ENCODE measurements at places on chromosomes 12 and 14.

GRCh38 chr14:100290607-100291304 lies 15.5 kb downstream of the SLC25A29 start:
- peak; percentile 75 for DNase-seq

GRCh38 chr12:57452937-57453509 lies 2.1 kb upstream of the INHBE start:
- peak; percentile 27 for DNase-seq

- no peak for DNase-seq
These were observed 31.3 kb downstream of the SLC38A1 start for GRCh38 chr12:46237371-46238045.

- DNase-seq: no peak
These were observed 1031.3 kb downstream of the FSCB start for GRCh38 chr14:43475757-43476156.

GRCh38 chr12:77054851-77055250 lies 10.5 kb downstream of the E2F7 start:
- DNase-seq: no peak

DNA sequence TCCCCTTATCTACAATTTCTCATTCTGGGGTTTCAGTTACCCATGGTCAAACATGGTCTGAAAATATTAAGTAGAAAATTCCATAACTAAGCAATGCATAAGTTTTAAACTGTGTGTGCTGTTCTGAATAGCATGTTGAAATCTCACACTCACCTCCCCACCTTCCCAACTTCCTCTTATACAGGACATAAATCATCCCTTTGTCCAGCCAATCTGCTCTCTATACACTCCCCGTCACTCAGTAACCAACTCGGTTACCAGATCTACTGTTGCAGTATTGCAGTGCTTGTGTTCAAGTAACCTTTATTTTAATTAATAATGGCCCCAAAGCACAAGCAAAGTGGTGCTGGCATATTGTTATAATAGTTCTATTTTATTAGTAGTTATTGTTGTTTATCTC lies 420.5 kb downstream of the GXYLT1 start:
- DNase-seq: no peak

GRCh38 chr14:94354638-94355185 lies 31.6 kb upstream of the SERPINA6 start:
- DNase-seq: no peak

DNA sequence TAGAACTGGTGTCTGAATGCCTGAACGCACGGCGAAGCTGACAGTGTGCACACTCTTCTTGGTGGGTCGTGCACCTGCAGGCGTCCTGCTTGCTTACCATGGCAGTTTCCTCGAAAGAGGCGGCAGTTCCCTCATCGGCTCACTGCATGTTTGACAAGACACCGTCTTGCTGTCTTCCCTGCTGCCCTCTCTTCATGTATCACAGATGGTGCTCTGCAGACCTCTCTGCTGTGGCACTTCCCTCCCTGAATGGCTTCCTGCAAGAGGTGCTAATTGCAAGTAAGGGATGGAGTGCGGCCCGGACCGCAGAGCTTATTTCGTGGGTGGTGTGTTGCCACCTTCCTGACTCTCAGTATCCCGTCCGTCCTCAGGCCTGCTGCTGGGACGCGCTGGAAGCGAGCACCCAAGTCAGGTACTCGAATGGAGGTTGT lies 156.7 kb upstream of the RTL1 start:
- no peak for DNase-seq

- no peak for DNase-seq
These were observed 23.8 kb upstream of the MBIP start for GRCh38 chr14:36344211-36344610.

DNA sequence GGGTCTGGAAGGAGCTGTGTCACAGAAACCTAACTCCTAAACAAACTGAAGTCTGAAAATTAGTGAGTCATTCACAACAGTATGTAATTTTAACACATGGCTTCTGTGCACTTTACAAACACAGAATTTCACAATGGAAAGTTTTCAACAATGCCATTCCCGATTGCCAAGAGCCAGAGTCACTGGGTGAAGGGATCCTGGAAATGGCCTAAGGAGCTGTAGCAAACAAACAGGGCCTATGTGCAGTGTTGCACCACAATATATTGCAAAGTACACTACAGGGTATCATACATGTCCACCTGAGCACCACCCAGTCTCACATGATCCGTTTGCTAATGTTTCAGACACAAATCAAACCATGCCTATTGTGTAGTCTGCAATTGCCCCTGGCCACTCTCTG lies 184.7 kb upstream of the OTX2 start:
- no peak for DNase-seq

- no peak for DNase-seq
These were observed 7.4 kb upstream of the TEX22 start for GRCh38 chr14:105390849-105391500.

GRCh38 chr12:93135286-93136239 lies 206.5 kb upstream of the EEA1 start:
- DNase-seq: peak; percentile 74

GRCh38 chr14:20733684-20734429 lies 11.8 kb upstream of the EDDM3A start:
- DNase-seq: no peak

GRCh38 chr12:81332054-81332453 lies 254.2 kb downstream of the ACSS3 start:
- DNase-seq: no peak

- no peak for DNase-seq
These were observed 486 bp upstream of the AKT1 start for GRCh38 chr14:104795781-104796686.

DNA sequence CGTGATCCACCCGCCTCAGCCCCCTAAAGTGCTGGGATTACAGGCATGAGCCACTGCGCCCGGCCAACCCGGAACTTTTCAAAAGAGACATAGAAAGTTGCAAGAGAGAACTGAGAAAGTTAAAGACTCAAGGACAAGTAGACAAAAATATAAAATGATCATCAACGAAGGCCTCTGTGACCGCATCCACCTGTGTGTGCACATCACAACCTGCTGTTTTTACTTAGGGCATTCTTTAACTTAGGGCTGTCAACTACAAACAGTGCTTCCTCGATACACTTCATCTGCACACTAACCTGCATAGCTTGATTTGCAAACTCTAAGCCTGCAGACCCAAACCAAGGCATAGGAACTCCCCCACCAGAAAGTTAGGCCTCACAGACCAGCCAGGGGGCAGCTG lies 14.8 kb downstream of the P2RX2 start:
- no peak for DNase-seq

GRCh38 chr12:30707613-30708342 lies 12.1 kb upstream of the IPO8 start:
- DNase-seq: no peak

GRCh38 chr14:100662879-100663760 lies 63.6 kb upstream of the DLK1 start:
- peak; percentile 76 for DNase-seq

DNA sequence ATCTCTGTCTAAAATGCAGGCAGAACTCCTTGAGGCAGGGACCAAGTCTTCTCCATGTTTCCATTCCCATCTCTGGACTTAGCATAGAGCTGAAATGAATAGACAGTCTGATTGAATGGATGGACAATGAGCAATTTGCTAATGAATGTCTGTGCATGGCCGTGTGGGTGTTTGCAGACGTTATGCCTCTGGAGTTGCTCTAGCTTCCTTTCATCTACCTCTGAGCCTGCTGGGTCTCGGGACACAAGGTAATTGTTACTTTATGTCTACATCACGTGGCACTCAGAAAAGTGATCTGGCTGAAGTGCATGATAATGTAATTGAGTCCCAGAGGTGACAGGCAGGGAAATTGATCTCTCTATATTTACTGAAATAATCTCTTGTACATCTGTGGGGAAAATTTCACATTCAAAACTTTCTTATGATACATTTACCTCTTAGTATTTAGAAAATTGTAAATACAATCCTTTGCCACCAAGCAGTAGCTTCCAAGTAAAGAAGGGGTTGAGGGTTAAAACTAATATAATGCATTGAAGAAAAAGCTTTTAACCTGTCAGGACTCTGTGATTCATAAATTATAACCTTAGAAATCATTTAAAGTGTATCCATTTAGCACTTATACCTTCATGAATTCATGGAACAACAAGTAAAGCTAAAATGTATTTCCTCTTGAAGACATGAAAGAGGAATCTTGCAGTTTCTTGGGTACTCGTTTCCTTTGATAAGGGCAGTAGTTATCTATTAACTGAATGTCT lies 424.1 kb downstream of the APAF1 start:
- DNase-seq: no peak

DNA sequence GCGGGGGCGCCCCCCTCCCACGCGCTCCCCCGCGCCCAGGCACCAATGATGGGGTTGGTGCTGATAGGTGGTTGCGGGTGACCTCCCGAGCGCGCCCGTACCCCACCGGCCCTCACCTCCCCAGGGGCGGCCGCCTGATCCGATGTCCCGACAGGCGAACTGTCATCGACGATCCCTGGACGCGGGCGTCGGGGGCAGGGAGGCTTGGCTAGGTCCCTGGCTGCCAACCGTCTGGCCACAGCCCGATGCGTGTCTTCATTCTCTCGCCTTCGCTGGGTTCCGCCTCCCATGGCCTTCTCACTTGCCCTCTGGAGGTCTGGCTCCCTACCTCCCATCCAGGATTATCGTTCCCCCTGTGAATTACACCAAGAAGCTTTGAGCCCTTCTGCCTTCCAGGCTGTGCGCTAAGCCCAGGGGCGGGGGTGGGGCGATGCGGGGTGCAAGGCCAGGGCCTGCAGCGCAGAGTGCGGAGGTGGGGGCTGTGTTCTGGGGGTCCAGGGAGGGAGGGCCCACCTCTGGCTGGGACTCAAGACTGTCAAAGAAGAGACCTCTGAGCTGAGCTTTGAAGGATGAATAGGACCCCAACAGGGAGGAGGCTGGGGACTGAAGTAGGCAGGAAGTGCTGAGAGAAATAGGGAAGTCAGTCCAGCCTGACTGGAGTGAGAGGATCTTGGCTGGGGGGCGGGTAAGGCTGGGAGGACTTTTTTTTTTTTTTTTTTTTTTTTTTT lies 7.7 kb upstream of the RACGAP1 start:
- no peak for DNase-seq

GRCh38 chr12:61554268-61555008 lies 705.8 kb upstream of the USP15 start:
- no peak for DNase-seq

DNA sequence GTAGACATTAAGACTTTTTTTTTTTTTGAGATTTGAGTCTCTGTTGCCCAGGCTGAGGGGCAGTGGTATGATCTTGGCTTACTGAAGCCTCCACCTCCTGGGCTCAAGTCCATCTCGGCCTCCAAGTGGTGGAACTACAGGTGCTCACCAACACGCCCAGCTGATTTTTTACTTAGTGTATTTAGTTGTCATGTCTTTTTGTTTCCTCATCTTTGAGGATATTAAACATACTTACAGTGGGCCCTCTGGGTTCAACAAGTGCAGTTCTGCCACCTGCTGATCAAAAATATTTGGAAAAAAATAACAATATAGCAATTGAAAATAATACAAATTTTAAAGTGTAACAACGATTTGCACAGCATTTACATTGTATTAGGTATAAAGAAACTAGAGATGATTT lies 4.4 kb upstream of the B4GALNT1 start:
- DNase-seq: no peak

DNA sequence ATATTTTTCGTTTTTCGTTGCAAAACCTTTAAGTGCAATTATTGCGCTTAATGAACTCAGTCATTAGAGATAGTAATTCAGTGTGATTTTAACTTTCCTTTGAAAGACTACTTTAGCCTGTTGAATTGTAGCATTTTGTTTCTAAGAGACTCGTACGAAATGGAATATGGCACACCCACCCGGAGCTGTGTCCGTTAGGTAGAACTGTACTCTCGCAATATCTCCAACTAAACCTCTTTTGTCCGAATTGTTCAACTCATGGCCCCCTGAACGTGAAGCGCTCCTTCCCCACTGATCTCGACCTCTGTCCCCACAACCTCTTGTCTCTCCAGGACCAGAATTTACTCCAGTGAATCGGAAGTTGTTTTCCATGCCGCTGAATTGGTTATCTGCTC lies 800 bp downstream of the PCNX4 start:
- peak; percentile 40 for DNase-seq

DNA sequence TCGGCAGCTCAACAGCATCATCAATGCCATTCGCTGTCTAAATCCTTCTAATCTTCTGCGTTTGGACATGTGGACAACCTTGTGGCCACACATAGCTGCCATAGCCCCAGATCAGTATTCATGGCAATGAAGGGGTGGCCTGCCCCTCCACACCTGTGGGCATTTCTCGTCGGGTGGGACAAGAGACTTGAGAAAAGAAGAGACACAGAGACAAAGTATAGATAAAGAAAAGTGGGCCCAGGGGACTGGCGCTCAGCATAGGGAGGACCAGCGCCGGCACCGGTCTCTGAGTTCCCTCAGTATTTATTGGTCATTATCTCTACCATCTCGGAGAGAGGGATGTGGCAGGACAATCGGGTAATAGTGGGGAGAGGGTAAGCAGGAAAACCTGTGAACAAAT lies 42.3 kb downstream of the MAGOHB start:
- DNase-seq: no peak

DNA sequence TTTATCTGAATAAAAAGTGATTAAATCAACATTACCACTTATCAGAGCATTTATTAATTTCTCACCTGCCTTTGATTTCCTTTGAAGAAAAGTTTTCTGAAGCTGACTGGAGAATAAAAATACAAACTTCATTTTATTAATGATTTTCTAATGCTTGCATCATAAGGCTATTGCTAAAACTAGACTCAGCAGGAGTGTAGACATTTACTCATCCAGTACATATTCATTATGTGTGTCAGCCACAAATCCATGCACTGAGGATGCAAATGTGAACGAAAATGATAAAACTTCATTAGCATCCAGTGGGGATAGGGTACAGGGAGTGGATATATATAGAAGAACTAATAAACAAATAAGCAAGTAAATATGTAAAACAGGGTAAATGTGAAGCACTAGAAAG lies 74.6 kb downstream of the SLCO1B3 start:
- DNase-seq: no peak

- no peak for DNase-seq
These were observed 146.4 kb upstream of the FOXN3 start for GRCh38 chr14:89563471-89563870.

Measured in NCI-H526 (cell line).